NCI-H345 (cell line): ENCODE measurements at places on chromosomes 3 and 15.

GRCh38 chr15:81548365-81549130 is 174.5 kb upstream of the TMC3 start:
- DNase-seq, result no peak

- DNase-seq, result peak; percentile 66
Measured at GRCh38 chr3:143972505-143973258, 1.1 kb downstream of the DIPK2A start.

GRCh38 chr15:49696433-49696832 is 75.6 kb downstream of the DTWD1 start:
- no peak for DNase-seq

GRCh38 chr3:42980209-42980608 is 1.1 kb downstream of the GASK1A start:
- DNase-seq, result no peak

GRCh38 chr3:194967151-194968117 is 281.8 kb downstream of the FAM43A start:
- no peak for DNase-seq

GRCh38 chr15:48001393-48002039 is 119.3 kb upstream of the SLC24A5 start:
- DNase-seq, result no peak

DNA sequence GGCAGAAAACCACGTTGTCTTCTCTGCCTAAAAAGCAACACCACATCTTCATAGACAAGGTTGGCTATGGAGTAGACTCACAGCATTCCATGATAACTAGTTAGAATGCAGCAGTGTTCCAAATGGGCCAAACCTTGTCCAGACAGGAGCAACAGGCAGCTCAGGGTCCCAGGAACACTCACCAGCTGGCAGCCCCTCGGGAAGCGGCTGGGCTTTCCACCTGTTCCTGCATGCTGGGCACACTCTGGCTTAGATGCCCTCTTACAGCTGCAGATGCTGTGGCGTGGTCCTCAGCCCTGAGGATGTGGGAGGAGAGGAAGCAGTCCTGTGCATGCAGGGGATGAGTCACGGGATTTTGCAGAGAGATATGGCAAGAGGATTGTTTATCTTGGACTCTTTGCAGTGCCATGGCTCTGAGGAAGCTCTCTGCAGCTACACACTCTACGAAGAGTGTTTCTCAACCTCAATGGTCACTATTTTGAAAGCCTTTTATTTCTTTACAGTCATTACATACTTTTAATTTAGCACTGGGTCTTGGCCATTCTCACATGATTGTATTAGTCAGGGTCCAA is 11.3 kb downstream of the NRROS start:
- peak; percentile 54 for DNase-seq

- DNase-seq, result no peak
Measured at GRCh38 chr3:151382671-151383070, 1.9 kb downstream of the P2RY12 start.

DNA sequence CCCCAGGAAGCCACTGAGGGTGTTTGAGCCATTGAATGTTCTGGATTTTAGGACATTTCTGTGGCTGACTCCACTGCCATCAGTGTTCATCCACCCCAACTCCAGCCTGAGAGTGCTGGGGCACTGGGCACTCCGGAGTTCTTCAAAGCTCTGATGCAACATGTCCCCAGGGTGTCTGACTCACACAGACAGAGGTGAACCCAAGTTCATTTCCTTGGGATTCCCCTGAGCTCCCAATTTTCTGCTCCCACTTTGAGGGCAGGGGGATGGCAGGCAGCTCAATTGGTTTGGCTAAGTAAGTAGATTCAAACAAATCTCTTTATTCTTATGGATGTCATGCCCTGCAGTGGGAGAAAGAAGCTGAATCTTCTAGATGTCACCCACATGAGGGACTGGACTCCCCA is 2.2 kb downstream of the STRA6 start:
- DNase-seq, result no peak

DNA sequence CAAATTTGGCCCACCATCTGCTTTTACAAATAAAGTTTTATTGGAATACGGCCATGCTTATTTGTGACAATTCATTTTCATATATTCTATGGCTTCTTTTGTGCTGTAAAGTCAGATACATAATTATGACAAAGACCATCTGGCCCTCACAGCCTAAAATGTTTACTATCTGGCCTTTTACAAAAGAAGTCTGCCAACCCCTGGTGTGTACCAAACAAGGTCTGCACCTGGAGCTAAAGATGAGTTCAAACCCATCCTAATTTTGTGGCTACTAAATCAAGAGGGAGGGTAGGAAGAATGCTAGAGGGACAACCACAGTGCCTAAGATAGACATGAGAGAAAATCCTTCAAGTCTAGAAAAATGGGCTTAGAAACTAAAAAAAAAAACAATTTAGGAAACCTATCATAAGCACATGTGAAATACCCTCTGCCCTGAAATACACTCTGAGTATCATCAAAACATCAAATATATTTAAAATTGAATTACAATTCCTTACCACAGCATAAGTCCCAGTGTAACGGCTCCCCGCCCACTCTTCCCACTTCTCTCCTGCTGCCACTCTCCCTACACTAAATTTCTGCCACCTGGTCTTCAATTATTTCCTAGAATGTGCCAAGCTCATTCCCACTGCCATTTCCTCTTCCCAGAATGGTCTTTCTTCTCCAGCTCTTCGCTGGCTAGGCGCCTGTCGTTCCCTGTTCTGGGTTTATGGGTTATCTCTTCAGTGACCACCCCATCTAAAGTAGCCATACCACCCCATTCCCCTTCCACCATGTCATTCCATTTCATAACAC is 950.7 kb upstream of the CFAP20DC start:
- DNase-seq, result peak; percentile 67

DNA sequence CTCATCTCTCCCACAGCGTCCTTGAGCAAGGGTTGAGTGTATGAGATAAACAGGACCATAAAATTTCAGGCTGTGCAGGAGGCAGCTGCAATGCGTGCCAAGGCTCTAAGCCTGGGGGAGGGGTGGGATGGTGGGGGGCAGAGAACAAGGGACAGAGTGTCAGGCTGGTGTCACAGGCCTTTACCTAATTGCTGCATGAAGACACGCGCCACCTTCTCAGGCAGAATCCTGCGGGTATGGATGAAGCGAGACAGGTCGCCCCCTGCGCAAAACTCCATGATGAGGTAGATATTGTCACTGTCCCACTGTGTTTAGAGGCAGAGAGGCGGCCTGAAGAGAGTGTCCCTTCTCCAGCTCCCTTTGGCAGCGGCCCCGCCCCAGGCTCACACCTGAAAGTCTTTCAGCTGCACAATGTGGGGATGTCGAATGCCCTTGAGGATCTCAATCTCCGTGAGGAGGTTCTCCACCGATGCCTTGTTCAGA is 1.0 kb downstream of the ULK3 start:
- no peak for DNase-seq

- no peak for DNase-seq
Measured at GRCh38 chr3:63328365-63328764, 50.3 kb downstream of the SYNPR start.

GRCh38 chr3:140370686-140371085 is 307.2 kb upstream of the TRIM42 start:
- peak; percentile 26 for DNase-seq

DNA sequence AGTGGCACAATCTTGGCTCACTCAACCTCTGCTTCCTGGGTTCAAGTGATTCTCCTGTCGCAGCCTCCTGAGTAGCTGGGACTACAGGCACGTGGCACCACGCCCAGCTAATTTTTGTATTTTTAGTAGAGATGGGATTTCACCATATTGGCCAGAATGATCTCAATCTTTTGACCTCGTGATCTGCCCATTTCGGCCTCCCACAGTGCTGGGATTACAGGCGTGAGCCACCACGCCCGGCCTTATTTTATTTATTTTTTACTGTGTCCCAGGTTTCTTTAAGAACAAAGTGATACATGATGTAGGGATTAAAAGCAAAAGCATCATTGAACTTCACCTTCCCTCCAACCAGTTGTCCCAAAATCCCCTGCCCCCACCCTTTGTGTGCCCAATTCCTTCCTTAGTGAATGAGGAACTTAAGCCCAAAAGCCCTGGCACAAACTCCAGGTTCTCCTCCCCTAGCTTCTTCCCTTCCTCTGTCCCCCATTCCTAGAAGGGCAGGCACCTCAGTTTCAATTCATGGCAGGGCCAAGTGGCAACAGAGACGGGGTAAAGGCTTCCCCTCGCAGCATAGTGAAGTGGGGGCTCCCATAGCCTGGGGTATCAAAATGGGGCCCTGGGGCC is 23.7 kb upstream of the RPN1 start:
- no peak for DNase-seq

GRCh38 chr3:171260899-171261298 is 199.3 kb downstream of the TNIK start:
- DNase-seq, result no peak

- DNase-seq, result no peak
Measured at GRCh38 chr15:88810446-88810845, 7.2 kb downstream of the ACAN start.

DNA sequence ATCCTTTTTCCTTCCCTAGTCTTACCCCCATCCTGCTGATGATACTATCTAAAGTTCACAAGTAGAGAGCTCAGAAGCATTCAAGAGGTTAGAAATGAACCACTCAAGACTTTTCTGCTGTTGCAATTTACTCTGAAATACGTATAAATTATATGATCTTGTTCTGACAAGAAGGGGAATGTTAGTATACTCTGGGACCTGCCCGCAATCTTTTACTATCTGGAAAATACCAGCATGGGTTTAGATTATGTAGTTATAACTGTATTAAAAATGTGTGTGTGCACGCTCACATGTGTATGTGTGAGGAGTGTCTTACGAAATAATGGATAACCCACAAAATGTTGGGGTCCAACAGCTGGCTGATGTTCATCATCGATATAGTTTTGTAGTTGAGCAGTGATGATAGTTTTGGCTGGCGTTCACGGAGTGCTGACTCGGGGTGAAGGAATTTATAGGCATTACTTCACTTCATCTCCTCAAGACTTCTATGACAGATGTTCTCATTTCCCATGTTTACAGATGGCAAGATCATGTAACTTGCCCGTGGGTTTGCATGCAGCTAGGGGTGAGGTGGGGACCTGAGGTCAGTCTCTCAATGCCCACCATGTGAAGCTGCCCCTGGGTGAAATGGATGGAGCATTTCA is 297.5 kb upstream of the LYSMD4 start:
- DNase-seq, result no peak

- DNase-seq, result no peak
Measured at GRCh38 chr3:19749448-19750017, 184.5 kb downstream of the EFHB start.

DNA sequence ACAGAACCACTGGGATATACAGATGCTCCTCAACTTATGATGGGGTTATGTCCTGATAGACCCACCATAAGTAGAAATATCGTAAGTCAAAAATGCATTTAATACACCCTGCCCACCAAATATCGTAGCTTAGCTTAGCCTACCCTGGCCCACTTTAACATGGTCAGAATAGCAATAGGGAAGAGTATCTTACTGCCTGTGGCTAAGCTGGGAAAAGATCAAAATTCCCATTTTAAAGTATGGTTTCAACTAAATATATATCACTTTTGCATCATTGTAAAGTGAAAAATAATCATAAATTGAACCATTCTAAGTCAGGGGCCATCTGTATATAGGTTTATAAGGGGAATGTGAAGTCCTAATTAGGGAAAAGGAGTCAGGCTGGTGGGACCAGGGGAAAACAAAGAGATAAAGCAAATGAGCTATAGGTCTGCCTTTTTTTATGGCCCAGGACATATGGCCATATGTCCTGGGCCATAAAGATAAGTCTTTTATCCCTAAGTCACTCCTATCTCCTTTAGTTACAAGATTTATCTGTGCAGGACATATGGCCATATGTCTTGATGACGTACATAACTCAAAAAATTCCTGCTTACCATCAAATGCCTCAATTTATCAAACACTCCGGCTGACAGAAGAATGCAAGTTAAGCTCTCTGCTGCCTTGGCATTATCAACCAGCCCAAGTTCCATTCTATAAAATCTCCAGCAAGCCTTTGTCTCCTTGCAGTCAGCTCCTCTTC is 11.2 kb downstream of the RTP3 start:
- no peak for DNase-seq

DNA sequence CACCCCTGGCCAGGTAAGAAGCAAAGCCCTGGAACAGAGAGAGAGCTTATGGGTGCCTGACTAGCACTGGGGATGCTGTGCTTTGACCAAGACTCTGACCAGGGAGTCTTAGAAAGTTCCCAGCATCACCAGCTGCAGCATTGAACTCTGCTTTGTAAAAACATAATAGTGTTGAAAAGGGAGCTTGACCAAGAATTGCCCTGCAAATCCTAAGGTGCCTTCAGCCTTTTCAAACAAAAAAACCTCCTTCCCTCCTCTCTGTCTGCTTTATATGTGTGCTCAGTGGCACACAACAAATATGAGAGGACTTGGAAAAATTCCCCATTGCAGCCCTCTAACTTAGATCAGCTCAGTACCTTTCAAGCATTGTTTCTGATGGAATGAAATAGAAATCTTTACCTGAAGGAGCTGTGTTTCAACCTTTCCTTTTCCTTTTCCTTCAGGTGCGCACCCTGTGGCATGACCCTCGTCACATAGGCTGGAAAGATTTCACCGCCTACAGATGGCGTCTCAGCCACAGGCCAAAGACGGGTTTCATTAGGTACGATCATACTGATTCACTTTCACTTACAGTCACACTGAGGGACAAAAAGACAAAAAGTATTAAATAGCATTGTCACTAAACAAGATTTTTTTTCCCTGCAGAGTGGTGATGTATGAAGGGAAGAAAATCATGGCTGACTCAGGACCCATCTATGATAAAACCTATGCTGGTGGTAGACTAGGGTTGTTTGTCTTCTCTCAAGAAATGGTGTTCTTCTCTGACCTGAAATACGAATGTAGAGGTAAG is 13.0 kb downstream of the THBS1 start:
- DNase-seq, result no peak

DNA sequence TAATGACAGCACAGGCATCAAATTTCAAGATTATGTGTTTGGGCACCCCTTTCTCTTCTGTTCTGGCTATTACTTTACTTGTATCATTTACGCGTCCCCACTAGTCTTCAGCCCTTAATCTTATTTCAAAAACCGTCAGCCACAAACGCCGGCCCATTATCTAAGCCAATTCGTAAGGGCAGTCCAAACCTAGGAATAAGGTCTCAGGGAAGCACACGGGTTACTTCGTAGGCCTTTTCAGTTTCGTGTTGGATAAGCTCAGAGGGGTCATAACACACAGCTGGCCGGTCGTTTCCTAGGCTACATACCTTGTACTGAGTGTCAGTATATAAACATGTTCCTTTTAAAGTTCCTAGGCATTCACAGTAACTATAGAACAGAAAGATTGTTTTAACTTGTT is 5.1 kb upstream of the DNAAF4 start:
- no peak for DNase-seq

DNA sequence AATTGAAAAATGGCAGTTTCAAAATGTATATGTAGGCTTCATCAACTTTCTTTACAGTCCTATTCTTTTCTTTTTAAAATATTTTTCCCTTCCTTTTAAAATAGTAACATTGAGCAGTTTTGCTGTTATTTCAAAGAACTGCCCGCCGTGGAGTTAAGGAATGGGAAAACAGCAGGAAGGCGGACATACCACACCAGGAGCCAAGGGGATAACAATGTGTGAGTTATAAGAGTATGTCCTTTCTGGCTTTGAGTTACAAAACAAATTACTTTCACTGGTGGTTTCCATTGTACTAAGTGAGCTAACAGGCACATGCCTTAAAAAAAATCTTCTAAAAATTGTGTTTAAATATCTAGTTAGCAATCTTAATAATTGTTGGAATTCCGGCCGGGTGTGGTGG is 37.4 kb upstream of the FBXL22 start:
- no peak for DNase-seq
